ENCODE measurements at places on chromosomes 13 and 19.

DNA sequence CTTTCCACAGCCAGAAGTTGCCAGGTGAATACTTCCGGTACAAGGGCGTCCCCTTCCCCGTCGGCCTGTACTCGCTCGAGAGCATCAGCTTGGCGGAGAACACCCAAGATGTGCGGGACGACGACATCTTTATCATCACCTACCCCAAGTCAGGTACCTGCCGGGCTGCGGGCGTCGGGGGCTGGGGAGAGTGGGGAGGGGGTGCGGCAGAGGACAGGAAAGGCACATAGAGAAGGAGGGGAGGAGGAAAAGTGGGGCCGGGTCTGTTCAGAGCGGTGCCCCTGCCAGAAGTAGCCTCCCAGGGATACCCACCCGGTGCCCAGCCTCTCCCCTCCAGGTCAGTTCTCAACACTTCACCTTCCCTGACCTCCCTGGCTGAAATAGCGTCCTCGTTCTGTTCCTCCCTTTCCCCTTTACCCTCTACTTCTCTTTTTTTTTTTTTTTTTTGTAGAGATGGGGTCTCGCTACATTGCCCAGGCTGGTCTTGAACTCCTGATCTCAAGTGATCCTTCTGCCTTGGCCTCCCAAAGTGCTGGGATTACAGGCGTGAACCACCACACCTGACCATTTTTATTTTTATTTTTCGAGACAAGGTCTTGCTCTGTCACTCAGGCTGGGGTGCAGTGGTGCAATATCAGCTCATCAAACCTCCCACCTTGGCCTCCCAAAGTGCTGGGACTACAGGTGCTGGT, 24.1 kb downstream of the SULT2B1 start:
- DNase-seq: no peak

- DNase-seq: no peak
Observed at GRCh38 chr19:7921302-7921966, 1.3 kb downstream of the SNAPC2 start.

- DNase-seq: no peak
Observed at GRCh38 chr13:98222816-98223215, 45.7 kb upstream of the RNF113B start.

DNA sequence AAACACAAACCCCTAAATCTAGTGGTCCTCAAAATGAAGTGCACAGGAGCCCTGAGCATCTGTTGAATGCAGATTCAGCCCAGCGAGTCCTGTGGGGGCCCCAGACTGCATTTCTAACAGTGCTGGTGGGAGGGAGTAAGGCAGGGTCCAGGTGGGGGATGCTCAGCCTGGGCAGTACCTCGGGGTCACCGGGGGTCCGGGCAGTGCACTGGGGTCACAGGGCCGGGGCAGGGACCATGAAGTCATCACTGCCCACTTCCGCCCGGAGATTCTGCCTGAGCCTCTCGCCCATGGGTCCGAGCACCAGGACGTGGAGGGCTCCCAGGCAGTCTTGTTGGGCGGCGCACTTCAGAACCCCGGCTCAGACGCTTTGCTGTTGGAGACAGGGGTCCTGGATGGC, 838 bp upstream of the ATP4B start:
- DNase-seq: no peak

DNA sequence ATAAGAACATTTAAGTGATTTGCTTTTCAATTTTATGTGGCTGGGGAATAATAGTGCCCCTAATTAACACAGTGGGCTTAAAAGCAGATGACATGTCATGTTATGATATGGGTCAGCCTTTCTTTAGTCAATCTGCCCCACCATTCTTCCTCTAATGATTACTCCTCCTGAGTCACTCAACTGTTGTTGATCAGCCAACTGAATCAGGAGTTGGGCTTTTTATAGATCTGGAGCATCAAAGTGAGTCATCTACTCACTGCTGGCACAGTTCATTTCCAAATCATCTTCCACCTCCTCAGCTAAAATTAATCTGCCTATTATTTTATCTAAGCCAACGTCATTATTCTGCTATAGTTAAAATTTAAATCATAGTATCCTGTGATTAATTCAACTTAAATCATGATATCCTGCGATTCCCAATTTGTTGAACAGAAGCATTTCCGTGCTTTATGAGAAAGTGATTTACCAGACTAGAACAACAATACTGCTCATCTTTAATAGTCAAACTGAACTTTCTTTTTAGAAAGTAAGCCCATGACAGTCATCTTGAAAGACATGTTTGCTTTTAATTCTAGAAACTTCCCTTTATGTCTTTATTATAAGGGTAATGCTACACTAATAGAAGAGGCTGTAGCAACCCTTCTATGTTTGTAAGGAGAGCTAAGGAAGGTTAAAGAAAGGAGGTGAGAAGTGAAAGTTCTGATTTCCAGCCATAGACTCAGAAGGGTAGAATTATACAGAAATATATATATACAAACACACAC, 551.4 kb downstream of the TBC1D4 start:
- no peak for DNase-seq

DNA sequence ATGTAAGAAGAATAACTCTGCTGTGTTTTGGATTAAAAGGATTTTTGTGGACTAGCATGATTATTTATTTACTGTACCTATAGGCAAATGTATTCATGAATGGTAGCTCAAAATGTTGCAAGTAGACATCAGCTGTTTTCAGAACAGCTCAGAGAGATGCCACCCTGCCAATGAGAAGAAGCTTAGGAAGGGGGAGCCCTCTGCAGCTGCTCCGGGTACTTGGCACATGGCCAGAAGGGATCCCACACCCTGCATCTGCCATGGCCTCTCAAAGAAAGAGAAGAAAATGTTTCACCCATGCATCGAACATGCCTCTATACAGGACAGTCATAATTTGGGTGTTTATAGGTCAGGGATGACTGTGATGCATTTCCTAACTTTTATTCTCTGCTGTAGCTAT, 30.5 kb upstream of the MBNL2 start:
- DNase-seq: no peak

DNA sequence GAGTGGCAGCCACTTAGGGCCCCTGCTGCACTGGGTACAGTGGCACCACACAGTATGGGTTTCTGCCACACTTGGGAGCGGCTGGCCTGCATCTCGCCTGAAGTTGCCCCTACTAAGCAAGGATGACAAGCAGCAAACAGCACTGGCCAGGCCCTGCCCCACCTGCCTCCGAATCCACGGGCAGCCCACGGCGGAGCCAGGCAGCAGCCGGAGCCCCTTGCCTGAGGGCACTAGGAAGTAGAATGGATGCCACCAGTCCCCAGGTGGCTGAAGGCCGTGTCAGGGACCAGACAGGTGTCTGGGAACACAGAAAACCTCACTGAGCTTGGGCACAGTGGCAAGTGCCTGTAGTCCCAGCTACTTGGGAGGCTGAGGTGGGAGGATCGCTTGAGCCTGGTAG, 19.4 kb downstream of the MLLT1 start:
- no peak for DNase-seq

GRCh38 chr19:15404780-15405211, 14.0 kb downstream of the AKAP8L start:
- DNase-seq: no peak

DNA sequence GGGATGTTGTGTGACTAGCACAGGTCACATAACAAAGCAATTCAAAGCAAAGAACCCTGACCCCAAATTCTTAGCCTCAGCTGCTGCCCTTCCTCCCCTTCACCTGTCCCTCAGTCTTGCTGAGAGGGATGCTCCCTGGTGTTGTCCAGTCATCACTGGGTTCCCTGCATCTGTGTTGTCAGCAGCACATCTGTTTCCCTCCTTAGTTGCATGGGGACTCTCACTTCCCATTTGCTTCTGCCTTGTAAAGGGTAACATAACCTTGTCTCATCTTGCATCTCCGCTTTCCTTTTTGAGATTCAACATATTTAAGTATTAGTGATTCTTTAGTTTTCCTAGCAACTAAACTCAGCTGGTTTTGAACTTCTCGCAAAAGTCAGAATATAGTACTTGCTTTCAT, 54.0 kb downstream of the SPATA13 start:
- no peak for DNase-seq

DNA sequence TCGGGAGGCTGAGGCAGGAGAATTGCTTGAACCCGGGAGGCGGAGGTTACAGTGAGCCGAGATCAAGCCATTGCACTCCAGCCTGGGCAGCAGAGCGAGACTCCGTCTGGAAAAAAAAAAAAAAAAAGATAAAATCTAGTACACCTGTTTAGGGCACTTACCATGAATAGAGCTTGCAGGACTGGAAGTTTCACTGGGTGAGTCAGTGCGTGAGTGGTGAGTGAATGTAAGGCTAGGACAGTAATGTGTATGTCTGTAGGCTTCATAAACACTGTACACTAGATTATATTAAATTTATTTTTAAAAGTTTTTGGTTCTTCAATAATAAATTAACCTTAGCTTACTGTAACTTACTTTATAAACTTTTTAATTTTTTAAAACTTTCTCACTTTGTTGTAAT, 22.9 kb downstream of the PPP5C start:
- no peak for DNase-seq

Measured in NCI-H1930 (cell line).